ENCODE measurements at places on chromosomes 2 and 18.
A peak's percentile ranks its signal among the peaks of the same experiment; 100 is the strongest.

DNA sequence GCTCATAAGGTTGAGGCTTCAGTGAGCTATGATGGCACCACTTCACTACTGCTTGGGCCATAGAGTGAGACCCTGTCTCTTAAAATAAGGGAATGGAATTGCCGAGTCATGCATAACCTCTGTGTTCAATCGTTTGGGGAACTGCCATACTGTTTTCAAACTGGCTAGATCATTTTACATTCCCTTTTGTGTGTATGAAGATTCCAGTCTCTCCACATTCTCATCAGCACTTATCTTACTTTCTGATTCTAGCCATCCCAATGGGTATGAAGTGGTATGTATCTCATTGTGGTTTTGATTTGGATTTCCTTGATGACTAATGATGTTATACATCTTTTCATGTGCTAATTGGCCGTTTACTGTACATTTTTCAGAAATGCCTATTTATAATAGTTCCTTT lies 23.7 kb downstream of the MARCHF7 start:
- DNase-seq = no peak

GRCh38 chr2:172128484-172128883 lies 25.8 kb upstream of the DLX2 start:
- no peak for DNase-seq

DNA sequence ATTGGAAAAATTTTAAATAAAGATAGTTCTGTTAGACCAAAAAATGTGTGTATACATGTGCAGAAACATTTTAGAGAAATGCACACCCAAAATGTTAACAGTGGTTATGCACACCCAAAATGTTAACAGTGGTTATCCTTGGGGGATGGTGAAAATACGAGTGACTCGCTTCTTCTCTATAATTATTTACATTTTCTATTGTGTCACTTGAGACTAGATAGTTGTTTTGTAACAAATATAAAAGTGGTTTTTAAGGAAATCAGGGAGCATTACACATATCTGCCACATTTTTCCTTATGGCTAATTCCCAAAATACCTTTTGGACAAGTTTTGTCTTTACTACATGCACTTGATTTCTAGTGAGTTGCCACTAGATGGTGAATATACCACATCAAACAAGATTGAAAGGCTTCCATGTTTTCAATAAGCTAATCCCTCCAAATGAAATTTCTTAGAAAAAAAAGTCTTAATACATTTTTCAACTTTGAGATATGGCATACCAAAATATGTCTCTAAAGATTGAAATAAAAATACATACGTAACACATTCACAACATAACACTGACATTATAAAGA lies 9.0 kb upstream of the HIBCH start:
- no peak for DNase-seq

GRCh38 chr2:23404426-23404825 lies 19.4 kb downstream of the KLHL29 start:
- DNase-seq = no peak

DNA sequence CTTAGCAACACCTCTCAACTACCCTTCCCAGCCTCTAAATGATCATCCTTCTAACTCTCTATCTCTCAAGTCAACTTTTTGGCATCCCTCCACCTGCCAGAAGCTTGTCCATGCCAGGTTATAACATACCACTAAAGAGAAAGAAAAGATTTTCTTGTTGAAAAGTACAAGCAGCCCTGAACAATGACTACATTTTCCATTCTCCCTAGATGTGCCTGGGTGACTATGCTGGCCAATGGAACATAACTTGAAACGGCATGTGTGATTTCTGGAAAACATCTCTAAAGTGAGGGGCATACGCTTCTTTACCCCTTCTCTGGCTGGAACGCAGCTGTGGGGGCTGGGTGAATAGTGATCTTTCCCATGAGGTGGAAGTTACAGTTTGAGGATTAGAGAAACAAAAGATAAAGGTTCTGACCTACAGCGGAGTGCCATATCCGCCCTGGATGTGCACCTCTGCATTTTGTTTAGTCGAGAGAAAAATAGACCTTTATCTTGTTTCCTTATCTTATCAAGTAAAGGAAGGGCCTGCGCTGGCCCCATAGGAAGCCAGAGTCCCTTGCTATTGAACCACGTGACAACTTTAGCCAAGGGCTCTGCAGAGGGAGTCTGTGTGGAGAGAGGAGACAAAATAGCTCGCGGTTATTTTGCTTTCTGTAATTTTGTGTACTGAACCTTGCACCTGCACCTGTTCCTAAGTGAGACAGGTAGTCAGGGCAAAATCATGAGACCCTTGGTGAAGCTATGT lies 436.8 kb downstream of the TGIF1 start:
- no peak for DNase-seq

- no peak for DNase-seq
Observed at GRCh38 chr18:306608-307255, 38.9 kb upstream of the THOC1 start.

GRCh38 chr2:69683170-69683971 lies 39.8 kb upstream of the AAK1 start:
- peak; percentile 67 for DNase-seq

GRCh38 chr2:241136661-241137260 lies 12.5 kb downstream of the PASK start:
- no peak for DNase-seq

DNA sequence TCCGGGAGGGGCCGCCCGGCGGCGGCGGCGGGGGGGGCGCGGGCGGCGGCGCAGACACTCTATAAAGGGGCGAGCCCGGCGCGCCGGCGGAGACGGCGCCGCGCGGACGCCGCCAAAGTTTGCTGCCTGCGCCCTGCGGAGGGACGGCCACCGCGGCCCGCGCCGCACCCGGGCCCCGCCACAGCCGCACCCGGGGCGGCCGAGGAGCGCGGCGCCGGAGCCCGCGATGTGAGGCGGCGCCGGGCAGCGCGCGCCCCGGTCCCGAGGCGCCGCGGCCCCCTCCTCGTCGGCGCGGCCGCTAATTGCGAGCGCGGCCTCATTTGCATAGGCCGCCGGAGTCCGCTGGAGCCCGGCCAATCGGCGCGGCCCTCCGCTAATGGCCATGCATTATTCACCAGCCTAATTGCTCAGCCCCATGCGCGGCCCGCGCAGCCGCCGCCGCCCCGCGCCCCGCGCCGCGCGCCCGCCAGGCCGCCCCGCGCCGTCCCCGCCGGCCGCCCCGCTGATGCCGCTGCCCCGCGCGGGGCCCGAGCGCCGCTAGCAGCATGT lies at the start of gene SALL3:
Gene SALL3, plus strand, starts transcription at position 89 of the 549 bp plus-strand sequence. Its CDS starts 457 bp downstream, at position 546.
- no peak for DNase-seq

DNA sequence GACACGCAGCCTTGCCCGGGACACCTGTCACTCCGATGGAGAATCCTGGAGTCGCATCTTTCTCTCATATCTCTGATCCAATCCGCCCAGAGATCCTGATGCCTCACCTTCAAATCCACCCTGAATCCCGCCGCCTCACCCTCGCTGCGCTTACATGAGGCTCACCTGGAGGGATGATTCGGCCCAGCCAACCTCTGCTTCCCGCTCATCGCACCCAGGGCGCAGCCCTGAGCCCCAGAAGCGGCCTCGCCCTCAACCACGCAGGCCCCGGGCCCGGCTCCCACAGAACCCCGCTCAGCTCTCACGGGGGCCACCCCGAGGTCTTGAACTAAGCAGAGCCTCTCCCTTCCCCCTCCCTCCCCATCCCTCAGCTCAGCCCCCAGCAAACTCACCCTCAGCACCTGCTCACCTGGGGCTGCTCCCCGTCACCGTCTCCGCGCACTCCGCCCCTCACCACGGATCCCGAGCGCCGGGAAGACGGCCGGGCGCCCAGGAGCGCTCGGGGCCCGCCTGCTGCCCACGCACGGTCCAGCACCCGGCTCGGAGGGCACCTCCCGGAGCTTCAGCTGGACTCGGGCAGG lies 160.0 kb downstream of the NDUFA10 start:
- no peak for DNase-seq

- DNase-seq = no peak
Observed at GRCh38 chr18:35506024-35506712, 8.4 kb upstream of the INO80C start.

- DNase-seq = no peak
Observed at GRCh38 chr18:59959606-59960005, 59.8 kb downstream of the PMAIP1 start.

DNA sequence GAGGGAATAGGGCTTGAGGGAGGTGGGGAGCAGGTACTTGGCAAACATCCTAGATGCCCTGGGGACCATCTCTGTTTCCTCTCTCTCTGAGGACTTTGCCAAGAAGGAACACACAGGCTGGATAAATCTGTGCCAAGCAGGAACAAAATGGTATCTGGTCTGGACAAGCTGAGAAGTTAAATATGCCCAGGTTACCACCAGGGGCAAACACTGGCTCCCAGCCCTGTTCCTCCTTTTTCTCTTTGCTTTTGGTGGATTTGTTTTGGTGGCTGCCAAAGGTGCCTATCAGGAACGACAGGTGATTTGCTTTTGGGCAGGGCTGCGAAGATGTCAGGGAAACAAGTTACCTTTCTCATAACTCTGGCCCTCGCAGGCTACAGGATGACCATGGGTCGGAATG lies 227.5 kb upstream of the SMAD2 start:
- DNase-seq = no peak

GRCh38 chr18:79884294-79884962 lies 67.0 kb downstream of the SLC66A2 start:
- DNase-seq = no peak

- no peak for DNase-seq
Observed at GRCh38 chr2:107525406-107525805, 301.3 kb upstream of the RGPD4 start.

DNA sequence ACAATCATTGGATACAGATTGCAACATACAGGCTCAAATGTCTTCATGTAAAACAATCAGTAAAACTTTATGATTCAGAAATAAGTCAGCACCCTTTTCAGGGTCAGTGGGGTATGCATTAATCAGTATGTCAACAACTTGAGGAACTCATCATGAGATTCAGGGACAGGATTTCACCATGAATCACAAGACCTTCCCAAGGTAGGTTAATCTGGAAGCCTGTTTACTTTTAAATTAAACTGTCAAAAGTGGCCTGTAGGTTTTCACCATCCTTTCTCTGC lies 104.8 kb downstream of the SP100 start:
- no peak for DNase-seq

GRCh38 chr2:54591551-54591950 lies 131.9 kb upstream of the EML6 start:
- DNase-seq = no peak

GRCh38 chr2:223088866-223089265 lies 36.9 kb downstream of the KCNE4 start:
- no peak for DNase-seq

GRCh38 chr2:190446750-190447516 lies 38.8 kb downstream of the MFSD6 start:
- DNase-seq = no peak

DNA sequence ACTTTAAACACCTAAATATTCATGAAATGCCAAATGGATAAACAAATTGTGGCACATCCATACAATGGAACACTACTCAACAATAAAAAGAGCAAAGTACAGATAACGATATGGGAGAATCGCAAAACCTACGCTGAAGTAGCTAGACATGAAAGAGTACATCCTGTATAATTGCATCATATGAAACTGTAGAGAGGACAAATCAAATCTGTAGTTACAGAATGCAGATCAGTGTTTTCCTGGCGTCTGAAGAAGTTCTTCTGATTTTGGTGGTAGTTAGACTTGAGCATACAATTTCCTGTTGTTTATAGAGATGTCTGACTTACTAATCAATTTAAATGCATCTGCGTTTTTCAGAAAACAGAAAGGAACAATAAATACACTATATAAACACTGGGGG lies 394.4 kb downstream of the SOCS6 start:
- DNase-seq = no peak

GRCh38 chr2:43611987-43612894 lies 16.4 kb upstream of the THADA start:
- peak; percentile 55 for DNase-seq

DNA sequence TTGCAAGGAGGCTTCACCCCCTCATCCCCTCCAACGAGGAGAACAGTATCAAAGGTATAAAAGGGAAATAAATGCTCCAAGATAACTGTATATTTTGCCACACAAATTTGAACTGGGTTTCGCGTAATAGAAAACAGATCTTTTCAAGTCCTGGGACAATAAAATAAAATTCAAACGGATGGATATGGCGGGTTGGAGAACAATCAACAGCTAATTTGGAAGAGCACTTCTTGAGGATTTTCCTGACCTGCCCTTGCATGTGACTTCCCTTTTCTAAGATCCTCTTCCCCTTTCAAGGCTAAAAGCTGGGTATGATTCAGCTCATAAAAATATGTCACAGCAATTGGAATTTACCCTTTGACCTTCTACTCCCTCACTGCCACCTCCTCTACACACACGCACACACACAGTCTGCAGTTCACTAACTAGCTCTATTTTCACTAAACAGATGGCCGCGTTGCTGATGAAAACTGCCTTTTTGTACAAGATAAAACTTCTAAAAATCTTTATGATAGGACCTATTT lies 386.9 kb downstream of the FIGN start:
- peak; percentile 25 for DNase-seq

DNA sequence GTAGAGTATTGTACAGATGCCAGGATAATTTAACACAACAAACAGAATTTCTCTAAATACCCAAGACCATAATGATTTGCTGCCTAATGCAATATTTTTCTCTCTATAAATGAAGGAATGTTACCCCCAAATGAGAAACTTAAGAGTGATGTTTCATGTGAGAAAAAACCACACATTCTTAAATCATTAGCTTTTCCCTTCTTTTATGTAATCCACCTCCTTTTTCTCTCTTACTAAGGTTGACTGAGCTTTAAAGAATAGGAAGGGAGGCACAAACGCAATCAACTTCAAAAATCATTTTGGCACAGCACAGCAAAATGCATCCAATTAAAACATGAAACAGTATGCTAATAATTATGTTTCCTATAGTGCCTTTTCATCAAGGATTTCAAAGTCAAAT lies 698.1 kb upstream of the CDH2 start:
- no peak for DNase-seq

DNA sequence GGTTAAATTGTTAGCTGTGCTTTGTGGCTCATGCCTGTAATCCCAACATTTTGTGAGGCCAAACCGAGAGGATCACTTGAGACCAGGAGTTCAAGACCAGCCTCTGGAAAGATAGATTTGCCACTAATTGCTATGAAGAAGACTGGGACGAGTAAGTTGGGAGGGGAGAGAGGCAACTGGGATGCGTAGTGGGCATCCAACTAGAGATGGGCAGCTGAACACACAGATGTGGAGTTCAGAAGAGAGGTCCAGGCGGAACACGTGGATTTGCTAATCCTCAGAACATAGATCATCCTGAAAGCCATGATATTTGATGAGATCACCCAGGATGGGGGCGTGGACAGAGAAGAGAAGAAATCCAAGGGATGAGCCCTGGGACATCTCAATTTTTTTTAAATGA lies 48.7 kb downstream of the CYP26B1 start:
- no peak for DNase-seq

- no peak for DNase-seq
Observed at GRCh38 chr2:84875213-84875560, 5.7 kb downstream of the TRABD2A start.

GRCh38 chr2:46559261-46559660 lies 79.9 kb downstream of the TMEM247 start:
- no peak for DNase-seq

DNA sequence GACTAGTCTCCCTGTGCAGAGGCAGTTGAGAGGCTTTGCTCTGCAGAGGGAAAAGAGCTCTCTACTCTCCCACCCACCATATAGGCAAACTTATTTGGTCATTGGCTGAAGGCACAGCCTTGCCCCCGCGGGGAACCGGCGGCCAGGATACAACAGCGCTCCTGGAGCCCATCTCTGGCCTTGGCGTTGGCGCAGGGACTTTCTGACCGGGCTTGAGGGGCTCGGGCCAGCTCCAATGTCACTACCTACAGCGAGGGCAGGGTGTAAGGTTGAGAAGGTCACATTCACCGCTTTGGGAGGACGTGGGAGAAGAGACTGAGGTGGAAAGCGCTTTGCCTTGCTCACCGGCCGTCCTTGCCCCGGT lies 2.2 kb downstream of the ONECUT2 start:
- DNase-seq = no peak

- no peak for DNase-seq
Observed at GRCh38 chr2:102235491-102235890, 48.7 kb downstream of the IL1RL2 start.

Measured in heart left ventricle (tissue), 16 donors.